Fibroblast of the aortic adventitia (primary cell): ENCODE measurements at places on chromosomes 12 and 14.

GRCh38 chr12:43109631-43110345, 442.2 kb downstream of the ADAMTS20 start:
- no peak for DNase-seq

DNA sequence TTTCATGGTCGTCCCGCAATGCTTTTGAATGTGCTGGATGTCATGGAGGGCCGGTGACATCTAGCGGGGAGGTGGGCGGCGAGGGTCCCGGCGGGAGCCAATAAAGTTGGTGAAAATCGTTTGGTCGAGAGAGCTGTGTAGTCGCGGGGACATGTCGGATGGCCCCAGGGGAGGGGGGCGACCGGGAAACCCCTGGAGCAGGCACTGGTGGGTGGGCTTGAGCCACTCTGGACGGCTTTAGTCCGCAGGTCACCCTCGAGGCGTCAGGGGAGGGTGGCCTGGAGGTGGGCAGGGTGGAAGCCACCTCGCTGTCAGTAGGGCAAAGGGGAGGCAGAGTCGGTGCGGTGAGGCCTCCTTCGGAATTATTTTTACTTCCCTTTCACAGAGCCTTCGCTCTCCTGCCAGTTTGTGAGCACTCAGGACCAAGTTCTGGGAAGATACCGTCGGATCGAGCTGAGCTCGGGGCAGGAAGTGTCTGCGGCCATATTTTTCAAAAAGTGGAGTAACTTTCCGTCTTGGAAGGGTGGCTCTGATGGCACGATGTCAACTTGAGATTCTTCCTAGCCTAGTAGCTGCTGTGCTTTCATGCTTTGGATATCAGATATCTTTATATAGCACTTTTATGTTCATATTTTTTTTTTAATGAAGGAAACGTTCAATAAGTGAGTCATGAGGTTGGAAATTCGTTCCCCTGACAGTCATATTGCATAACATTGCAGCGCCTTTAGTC, 28.2 kb downstream of the WBP11 start:
- DNase-seq = peak; percentile 80

DNA sequence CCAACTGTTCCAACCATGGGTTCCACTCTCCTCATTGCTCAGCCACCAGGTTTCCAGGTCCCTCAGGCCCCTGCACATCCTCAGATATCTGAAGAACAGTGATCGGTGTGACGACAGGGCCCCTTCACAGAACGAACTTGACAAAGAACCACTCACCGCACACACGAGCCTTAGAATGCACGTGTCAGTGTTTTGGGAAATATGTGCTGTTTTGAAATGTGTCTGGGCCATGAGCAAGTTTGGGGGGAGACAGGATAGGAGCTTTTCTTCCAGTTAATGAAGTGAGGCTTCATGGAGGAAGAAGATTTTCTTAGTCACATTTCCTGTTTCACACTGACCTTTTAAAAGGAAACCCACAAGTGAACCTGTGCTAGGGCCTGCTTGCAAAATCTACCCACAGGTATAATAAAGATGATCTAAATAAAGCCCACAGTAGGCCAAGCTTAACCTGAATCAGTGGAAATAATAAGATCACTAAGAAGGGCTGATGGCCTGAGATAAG, 58.6 kb downstream of the ZFP36L1 start:
- DNase-seq = no peak

DNA sequence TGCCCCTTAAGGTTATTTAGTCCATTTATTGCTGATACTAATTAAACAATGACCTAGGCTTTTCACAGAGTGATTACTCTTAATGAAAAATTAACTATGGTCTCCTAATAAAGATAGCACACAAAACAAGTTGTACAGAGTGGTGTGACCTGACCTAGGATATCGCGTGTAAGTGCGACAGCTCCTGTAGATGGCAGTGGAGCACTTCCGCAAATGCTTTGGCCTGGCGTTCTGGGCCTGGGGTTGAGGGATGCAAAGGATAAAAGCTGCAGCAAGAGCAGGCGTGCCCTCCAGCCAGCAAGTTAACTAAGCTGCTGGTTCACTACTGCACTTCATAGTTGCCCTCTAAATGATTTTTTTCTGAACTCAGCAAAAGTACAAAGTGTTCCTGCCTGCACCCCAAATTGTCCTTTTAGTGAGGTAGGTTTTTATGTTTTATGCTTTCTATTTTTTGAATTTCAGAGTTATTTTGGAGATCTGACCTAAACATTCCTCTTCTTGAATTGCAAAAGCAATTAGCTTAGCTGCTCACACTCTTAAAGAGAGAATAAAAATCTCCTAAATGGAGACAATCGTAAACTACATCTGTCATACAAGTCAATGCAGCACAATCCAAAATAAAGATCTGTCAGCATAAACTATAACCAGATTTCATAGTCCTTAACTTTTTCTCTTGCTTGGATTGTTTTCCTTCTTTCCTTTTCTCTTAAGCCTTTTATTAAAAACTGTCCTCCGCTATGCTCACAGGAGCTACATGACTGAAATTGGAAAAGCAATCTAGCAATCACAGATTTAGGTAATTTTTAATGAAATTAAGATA, 379.6 kb downstream of the LRIG3 start:
- DNase-seq = peak; percentile 92

- peak; percentile 24 for DNase-seq
Observed at GRCh38 chr12:58452546-58452945, 467.8 kb downstream of the LRIG3 start.

DNA sequence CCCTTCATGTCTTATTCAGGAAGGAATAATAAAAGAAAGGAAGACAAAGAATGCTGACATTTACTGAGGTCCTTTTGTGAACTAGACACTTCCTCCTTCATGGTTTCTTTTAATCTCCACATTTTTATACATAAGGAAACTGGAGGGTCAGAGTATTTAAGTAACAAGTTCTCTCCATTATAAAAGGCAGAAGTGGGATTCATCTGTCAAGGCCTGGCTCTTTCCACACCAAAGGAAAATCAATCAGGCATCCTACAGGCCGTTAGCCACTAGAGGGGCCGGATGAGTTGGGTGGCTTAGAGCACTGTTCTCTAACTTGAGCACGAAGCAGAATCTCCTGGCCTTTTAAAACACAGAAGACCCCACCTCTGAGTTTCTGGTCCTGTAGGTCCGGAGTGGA, 36.8 kb upstream of the NINJ2 start:
- DNase-seq = no peak

DNA sequence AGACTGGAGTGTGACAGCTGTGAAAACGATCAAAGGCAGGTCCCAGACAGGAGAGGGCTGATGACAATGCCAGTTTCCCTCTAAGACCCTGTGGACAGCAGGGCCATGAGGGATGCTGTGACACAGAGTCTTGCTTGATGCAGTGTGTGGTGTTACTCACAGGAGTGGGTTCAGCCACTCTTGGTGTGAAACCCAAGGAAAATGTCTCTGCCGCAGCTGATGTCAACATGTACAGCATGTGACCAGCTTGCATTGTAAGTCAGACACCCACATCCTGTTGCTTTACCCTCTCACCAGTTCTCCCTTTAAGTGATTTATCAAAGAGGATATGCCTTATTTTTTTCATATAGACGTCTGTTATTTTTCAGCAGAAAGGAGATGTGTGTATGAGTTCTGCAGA, 268.6 kb downstream of the BTG1 start:
- DNase-seq = no peak

DNA sequence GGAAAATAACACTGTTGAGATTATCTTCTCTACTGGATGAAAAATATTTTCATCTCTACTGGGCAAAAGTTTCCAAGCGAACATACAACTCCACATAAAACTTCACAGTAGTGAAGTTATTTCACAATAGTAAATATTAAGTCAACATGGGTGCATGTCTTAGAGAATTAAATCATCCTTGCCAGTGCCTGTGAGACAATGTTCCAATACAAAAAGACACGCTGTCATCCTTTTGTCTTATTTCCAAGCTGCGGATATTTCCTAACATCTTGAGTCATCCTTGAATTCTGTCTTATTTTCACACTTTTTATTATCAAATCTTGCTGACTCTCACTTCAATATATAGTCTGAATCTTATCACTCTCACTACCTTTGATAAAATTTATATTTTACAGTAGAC, 142.9 kb upstream of the KITLG start:
- DNase-seq = peak; percentile 57

- DNase-seq = peak; percentile 62
Observed at GRCh38 chr14:85590784-85591183, 60.8 kb downstream of the FLRT2 start.

DNA sequence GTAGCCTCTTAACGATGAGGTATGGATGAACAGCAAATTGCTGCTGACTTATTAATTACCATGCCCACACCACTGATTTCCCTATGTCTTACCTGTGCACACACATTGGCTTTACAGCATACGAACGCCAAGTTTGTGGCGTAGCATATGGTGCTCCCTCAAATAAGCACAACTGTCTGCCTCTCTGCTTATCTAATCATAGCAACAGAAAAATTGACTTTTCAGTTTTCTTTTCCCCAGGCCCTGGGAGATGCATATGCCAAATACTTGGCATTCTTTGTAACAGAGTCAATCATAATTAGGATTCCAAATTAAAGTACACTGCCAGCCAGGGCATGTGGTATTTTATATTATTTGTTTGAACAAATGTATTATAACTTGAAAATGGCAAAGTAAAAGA, 625.5 kb downstream of the DIO2 start:
- DNase-seq = peak; percentile 25

DNA sequence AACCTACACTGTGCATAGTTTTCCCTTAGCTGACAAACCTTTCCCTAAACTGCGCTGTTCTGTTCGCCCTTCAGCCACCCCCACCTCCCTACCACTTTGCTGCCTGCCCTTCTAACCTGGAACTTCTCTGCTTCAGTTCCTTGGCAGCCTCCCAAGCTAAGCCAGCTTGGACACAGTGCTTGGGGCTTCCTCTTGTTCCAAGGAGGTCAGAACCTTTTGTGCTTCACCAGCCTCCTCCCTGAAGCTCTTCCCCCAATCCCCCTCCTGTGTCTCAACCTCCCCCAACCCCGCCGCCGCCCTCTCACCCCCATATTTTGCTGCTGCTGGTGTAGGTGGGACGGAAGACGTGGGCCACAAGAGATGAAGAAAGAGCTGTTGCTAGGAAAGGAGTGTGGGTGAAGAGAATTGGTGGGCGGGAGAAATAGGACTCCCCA, 8.1 kb upstream of the RIC8B start:
- DNase-seq = no peak

DNA sequence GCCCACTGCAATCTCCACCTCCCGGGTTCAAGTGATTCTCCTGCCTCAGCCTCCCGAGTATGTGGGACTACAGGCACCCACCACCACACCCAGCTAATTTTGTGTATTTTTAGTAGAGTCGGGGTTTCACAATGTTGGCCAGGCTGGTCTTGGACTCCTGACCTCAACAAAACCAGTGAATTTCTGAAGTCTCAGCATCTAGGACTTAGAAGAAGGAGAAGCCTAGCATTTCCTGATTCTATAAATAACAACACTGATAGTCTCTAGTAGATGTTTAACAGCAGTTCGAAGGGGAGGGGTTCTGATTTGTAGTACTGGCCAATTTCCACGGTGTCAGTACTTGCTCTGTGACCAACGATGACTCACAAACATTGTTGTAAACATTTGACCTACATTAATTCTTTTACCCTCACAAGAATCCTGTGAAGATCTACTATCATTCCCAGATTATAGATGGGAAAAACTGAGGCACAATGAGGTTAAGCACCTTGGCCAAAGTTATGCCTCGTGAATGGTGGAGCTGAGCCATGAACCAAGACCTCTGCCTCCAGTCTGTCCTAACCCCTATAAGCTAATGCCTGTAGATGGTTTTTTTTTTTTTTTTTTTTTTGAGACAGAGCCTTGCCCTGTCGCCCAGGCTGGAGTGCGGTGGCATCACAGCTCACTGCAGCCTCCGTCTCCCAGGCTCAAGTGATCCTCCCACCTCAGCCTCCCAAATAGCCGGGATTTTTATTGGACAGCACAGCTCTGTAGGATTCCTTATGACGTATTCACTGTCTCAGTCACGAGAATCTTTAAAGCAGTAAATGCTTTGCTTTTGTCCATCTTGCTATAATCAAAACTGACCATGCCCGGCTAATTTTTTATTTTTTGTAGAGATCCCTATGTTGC, 5.2 kb downstream of the P2RX4 start:
- DNase-seq = peak; percentile 87

DNA sequence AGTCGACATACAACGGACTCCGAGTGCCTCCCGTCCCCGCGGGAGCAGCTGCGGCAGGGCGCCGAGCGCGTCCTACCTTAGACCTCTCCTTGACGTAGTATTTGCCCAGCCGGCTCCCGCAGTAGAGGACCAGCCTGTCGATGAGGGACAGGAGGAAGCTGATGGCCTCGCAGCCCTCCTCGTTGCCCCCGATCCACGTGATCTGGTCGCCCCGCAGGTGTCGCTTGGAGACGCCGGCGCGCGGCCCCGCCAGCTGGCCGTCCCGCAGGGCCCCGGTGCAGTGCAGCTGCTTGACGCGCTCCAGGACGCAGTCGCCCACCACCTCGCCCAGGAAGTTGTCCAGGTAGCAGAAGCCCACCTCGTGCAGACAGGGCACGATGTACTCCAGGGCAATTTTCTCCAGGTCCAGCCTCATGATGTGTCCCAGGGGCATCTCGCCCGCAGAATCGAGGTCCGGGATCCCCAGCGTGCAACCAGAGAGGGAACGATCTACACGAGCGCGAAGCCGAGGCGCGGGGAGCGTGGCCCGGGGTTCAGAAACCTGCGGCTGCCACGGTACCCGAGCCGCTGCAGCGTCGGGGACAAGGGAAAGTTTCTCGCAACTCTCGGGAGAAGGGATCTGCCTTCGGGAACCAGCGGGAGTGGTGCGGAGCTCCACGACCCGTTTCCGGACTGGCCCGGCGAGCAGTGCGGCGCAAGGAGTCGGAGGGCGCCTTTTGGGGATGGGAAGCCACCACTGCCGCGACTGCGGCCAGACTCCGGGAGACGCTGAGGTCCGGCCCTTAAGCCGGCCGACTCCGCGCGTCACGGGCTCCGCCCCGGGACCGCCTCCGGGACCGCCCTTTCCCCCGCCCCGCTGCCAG, at the start of gene EGLN3:
EGLN3 (minus strand) TSS at position 755 of the 863 bp plus-strand sequence; CDS start at position 433, 322 bp downstream.
- peak; percentile 48 for DNase-seq

DNA sequence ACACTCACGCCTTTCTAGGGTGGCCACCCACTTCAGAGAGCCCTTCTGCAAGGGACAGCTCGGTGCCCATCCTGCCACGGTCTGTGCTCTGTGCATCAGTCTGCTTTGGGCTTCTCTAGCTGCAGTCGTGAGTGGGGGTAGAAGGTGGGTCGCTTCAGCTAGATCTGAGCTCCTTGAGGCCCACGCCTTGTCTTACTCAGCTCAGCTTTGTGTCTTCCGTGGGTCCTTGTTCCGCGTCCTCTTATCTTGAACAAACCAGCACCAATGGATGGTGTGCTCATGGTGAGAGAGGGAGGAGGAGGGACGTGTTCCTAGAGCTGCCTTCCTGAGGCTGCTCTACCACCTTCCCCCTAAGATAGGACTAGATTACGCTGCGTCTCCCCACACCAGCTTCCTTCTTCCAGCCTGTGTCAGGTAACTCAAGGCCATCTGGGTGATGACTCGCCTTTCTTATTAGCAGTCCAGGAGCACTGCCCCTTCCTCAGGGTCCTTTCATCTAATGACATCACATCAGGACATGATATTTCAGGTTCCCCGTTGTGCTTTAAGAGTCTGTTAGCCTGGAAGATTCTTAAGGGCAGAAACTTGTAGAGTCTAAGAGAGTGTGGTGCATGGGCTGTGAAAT, 118.8 kb downstream of the TSPAN9 start:
- DNase-seq = no peak
